ENCODE measurements at places on chromosomes 2 and 18.

- no peak for DNase-seq
Observed at GRCh38 chr2:127428815-127429109, 10.5 kb downstream of the PROC start.

DNA sequence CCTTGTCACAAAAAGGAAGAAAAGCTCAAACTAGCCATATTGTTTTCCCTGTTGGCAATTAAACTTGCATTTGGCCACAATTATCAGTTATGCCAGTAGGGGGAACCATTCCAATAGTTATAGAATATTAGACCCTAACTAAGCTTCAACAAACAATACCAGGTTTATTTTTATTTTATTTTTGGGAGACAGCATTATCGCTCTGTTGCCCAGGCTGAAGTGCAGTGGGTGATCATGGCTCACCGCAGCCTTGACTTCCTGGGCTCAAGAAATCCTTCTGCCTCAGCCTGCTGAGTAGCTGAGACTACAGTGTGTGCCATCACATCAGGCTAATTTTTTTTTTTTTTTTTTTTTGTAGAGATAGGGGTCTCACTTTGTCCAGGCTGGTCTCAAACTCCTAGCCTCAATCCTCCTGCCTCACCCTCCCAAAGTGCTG, 102.1 kb downstream of the ATAD2B start:
- DNase-seq = peak; percentile 32

GRCh38 chr2:173860082-173860481, 105.1 kb downstream of the SP3 start:
- no peak for DNase-seq

DNA sequence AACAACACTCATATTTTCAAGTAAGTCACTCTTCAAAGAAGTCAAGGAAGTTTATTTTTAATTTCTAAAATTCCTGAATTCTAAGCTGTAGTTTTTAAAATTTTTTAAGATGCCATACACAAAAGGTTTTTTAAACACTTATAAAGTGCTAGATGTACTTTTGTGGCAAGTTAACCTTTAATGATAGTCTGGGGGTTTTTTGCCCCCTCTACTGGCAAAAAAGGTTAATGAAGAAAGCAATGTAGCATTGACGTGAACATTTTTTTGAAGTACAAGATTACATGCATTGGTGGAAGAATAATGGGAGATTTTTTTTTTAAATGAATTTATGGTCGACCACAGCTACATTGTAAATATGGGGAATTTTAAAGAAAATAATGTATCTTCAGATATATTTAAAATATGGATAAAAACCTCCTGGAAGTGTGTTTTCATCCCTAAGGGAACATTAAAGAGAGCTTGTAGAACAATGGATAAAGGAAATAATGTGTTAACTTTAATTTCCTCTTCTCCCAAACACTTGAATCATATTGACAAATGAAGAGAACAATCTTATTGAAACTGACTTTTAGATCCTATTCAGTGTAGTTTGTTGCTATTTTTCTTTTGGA, 12.6 kb downstream of the ITPRID2 start:
- DNase-seq = peak; percentile 20

DNA sequence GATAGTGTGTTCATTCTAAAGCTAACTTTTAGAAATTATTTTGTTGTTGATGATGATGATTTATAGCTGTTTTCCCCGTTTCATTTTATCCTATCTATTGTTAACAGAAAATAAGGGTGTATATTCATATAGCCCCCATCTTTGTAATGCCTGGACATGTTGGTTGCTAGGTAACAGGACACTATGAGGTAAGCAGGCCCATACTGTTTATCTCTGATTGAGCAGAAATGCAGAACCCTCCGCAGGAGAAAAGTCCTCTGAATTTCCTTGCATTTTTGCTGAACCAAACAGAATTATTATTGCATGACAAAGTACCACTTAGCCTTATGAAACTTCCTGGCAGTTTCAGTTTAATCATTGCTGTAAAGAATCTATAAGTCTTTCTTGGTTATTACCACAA, 339.4 kb downstream of the DCC start:
- no peak for DNase-seq

GRCh38 chr18:63102941-63103744, 216.4 kb downstream of the BCL2 start:
- DNase-seq = no peak

DNA sequence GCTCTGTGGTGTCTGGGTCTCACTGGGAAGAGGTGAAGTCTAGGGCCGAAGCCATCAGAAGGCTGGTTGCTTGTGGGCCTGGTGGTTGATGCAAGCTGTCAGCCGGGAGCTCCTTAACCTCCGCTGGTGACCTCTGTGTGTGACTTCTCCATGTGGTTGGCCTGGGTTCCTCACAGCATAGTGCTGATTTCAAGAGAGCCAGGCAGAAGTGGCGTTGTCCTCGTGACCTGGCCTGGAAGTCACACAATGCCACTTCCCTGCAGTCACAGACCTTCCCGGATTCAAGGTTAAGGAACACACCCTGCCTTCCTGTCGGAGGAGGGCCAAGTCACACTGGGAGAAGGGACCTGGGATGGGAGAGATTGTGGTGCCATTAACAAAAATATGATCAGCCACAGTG, 303.7 kb upstream of the HS6ST1 start:
- no peak for DNase-seq

GRCh38 chr2:168524005-168524404, 67.9 kb downstream of the CERS6 start:
- DNase-seq = no peak

- DNase-seq = no peak
Observed at GRCh38 chr18:76052227-76052595, 442.8 kb downstream of the ZNF516 start.

GRCh38 chr2:94955702-94956101, 69.8 kb upstream of the MAL start:
- DNase-seq = no peak

- peak; percentile 57 for DNase-seq
Observed at GRCh38 chr2:221969087-221969829, 329.5 kb downstream of the PAX3 start.

DNA sequence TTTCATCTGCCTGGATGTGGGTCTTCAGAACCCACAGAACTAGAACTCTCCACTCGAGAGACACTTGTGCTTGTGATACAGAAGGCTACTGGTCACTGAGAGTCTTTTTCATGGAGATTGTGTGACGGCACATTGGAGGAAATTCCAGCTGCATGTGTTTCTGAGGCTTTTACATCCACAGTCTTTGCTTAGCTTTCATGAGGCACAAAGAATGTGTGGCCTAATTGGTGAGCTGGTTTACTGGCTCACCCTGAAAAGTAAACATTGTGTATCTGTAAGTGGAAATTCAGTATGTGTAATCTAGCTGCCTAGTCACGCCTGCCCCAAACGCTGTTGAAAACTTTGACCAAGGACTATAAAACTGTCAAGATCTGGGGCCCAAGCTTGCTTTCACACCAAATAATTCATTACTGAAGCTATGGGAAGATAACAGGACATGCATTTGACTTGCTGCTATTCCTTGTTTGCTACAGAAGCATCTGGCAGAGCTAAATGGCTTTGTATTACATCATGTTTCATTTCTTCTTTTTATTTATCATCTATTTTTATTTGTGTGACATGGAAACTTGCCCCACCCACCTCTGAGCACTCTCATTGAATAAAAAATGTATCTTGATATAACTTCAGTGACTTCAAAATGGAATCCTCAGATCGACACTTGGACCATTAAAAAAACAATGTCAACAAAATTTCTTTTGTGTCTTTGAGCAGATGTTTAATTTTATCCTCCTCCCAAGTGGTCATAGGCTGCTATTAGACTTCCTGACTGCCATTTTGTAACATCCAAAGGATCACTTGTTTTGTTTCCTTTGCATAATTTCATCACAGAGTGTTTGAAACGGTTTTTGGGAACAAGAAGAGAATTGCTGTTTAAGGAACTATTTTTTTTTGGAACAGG, 80.2 kb downstream of the EFEMP1 start:
- peak; percentile 39 for DNase-seq
